ENCODE measurements at places on chromosomes 16 and 17.

- no peak for DNase-seq
These were observed 4.3 kb downstream of the TMEM11 start for GRCh38 chr17:21209511-21210175.

GRCh38 chr16:66569131-66569530, 2.9 kb downstream of the CMTM1 start:
- DNase-seq = no peak

DNA sequence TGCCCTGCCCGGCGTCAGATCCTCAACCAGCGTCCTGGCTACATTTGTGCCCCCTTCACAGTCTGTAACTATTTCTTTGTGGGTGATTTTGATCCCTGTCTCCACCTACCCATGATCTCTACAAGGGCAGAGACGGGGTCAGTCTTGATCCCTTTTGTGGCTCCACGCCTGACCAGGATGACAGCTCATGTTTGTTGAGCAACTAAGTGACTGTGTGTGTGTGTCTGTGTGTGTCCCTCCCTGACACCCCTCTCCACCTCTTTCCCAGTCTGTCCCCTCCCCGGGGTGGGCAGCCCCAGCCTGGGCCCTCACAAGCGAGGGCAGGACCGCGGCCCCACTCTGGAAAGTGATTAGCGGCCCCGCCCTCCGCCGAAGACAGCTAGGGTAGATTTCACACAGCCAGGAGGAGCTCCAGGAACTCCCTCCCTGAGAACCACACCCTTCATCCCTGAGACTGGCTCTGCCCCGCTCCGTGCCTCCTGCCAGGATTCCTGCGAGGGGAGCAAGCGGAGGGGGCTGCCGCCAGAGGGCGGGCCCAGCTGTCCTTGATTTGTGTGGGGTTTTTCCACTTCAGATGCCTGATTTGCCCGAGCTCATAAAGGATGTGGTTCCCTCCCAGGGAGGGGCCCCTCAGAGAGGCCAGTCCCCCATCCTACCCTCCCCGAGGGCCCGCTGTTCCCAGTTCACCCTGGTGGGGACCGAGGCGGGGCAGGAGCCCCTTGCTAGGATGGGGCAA, 5.3 kb upstream of the HS3ST6 start:
- no peak for DNase-seq

- no peak for DNase-seq
These were observed 775 bp upstream of the CHP2 start for GRCh38 chr16:23753908-23754593.

DNA sequence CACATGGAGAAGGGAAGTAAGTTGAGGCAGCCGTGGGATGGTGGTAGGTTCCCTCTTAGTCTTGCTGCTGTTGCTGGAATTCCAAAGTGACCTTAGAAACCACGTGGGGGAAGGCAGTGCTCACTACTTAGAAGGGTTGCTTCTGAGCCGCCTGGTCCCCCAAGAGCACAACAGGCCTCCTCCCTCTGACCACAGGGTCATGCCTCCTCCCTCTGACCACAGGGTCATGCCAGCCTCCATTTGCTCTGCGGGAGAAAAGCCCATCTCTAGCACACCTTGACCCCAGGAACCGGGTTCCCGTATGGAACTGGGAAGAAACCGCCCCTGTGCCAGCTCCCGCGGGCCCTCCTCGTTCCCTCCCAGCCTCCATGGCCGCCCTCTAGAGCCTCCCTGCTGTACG, 13.4 kb upstream of the ZFPM1 start:
- DNase-seq = no peak
